ENCODE measurements at places on chromosomes 16 and 17.

- no peak for DNase-seq
These were observed 74.0 kb downstream of the CMC2 start for GRCh38 chr16:80932708-80933095.

DNA sequence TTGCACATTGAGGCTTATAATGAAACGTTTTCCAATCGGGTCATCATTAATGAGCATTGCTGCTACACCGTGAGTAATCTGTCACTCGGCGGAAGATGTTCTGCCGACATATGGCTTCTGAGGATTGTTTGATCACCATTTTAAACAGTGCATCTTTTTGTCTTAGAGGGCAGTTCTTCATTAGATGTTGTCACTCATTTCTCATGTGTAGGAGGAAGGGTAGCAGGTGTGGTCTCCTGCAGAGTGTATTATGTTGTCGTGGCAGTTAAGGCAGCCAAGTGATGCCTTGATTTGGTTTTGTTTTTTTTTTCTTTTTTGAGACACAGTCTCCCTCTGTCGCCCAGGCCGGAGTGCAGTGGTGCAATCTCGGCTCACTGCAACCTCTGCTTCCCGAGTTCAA lies 50.5 kb downstream of the SEC14L1 start:
- DNase-seq, result no peak

GRCh38 chr17:71792966-71793365 lies 327.9 kb upstream of the SOX9 start:
- no peak for DNase-seq

DNA sequence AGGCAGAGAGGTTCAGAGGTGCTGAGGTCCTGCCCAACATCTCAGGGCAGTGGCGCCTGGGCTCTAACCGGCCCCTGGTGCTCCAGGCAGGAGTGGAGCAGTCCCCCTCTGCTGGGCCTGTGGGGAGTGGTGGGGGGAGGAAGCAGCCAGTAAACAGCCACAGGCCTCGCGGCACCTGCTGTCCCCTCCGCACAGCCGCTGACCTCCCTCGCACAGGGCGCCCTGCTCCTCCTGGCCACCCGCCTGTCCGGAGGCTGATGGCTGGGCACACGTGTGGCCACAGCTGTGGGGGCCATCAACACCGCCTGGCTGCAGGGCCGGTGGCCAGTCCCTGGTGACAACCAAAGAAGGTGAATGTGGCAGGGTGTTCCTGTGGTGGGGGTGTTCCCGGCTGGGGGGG lies 36.8 kb upstream of the PABPN1L start:
- no peak for DNase-seq

- no peak for DNase-seq
These were observed 23.8 kb downstream of the TEX14 start for GRCh38 chr17:58667934-58668597.

- no peak for DNase-seq
These were observed 124.3 kb upstream of the MED13 start for GRCh38 chr17:62189377-62189776.

- no peak for DNase-seq
These were observed 27.2 kb upstream of the IL17C start for GRCh38 chr16:88610909-88611812.

DNA sequence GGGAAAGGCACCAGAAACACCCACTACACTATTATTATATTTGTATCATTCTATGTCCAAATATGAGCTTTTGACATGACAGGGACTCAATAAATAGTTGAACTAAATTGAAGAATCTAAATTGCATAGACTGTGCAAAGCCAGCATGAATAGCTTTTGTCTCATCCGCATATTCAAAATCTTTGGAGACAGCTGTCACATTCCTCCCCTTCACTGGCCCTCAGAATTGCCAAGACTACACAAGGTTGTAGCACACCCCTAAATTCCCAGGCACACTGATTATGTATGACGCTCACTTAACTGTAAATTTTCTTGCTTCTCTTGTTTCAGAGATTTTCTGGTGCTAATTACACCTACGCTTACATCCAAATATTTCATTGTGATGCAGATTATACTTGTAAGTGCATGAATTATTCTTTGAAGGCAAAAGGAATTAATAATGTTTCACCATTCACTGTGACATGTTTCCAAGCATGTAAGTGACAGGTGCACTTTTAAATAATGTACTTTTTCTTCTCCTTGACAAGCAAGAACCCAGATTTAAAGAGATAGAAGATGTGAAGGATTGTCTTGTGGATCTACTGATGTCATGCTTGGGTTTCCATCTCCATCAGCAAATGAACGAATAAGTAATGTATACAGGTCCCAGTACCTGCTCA lies 47.5 kb downstream of the CA10 start:
- no peak for DNase-seq

GRCh38 chr16:80986557-80986956 lies 20.1 kb downstream of the CMC2 start:
- no peak for DNase-seq

DNA sequence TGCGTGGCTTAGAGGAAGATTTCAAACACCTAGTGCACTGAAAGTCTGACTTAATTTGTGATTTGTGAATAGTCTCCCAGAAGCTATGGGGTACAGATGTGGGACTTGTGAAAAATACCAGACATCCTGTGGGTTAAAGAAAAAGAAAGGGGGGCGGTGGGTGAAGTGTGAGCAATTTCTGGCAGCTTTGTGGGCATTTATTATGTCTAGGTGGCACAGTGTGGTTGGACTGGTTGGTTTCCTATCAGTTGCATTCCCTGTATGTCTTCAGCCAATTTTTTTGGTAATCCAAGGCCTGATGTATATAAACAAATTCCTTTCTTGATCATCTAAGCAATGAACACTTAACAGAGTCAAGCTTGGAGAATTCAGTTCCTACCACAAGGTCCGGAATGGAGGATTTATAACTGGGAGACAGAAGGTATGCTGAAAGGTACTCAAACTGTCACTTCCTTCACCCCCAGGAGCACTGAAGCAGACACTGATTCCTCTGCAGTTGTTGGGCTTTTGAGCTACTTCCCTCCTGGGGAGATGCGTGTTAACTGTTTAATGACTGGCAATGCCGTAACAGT lies 211.6 kb downstream of the WWOX start:
- no peak for DNase-seq

GRCh38 chr17:40480501-40481003 lies 20.9 kb downstream of the TNS4 start:
- peak; percentile 78 for DNase-seq

DNA sequence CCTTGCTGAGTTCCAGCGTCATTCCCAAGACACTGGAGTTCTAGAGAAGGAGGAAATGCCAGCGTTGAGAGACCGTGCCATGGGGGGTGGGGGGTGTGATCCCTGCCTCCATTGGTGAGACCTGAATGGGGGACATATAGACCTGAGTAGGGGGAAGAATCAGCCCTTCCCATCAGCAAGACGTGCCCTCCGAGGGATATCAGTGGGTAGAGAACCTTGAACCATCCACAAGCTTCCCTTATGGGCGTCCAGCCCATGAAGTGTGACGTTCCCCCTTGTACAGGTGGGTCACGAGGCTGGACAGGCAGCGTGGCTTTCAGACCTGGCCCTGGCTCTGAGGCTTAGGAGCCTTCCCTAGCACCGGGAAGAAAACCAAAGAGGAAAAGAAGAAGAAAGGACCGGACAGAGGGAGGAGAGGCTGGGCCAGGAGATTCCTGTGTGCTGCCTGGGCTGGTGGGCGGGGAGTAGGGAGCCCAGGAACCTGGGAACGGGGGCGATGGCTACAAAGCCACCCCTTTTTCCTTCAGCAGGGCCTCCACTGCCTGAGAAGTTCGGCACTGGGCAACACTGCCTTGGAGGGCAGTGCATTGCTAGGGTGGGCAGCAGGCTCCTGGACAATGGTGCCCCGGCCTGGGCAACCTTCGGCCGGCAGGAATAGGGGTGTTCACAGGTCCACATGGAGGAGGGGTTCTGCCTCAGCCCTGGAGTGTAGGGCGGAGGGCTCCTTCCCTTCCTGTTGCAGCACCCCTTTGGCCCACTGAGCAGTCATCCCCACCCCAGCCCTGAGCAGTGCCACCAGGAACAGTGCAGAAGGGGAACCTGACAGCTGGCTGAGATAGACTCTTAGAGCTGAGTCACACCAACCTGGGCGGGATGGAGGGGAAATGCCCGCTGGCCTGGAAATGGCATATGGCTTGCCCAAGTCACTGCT lies 7.2 kb downstream of the RAB11FIP4 start:
- no peak for DNase-seq

DNA sequence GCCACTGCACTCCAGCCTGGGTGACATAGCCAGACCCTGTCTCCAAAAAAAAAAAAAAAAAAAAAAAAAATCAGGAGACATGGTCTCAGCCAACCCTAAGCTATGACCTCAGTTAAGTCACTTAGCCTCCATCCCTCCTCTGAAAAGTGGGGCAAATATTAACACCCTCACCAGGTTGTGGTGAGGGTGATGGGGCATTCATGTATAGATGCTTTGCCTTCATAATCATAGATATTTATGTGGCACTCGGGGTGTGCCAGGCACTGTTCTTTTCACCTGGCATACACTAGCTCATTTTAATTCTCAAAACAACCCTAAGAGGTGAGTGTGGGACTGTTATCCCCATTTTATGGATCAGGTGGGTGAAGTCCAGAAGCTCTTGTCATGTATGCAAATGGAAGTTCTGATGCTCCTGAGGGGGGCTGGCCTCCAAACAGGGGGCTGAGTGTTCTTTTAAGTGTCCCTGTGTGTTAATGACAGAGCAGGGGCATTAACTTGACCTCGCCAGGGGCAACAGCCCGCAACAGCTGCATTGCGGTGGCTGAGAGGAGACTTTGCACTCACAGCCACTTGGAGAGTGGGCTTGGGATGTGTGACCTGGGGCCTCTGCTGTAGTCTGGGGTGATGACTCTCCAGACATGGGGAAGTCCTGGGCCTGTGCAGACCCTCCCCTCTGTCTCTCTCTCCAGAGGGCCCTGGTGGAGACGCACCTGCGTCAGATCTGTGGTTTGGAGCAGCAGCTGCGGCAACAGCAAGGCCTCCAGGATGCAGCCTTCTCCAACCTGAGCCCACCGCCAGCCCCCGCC lies 4.1 kb downstream of the TBKBP1 start:
- DNase-seq, result no peak

DNA sequence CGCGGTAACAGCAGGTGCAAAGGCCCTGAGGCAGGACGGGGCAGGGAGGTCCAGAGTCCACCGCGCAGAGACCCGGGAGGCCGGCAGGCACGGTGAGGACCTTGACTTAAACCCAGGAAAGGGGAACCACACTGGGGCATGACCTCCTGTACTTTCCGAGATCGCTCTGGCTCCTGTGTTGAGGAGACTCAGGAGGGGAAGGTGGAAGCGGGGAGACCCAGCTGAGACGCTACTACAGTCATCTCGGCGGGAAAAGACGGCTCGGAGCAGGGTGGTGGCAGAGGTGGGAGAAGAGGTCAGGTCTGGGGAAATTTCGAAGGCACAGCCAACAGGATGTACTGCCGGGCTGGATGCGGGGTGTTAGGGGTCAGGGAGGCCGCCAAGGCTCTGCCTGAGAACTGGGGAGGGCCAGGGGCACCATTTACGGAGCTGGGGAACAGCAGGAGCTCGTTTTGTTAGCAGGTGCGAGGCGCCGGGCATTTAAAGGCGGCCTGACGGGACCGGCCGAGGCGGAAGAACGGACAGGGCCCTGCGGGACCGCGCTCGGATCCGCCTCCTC lies 22.3 kb downstream of the NPTX1 start:
- no peak for DNase-seq

DNA sequence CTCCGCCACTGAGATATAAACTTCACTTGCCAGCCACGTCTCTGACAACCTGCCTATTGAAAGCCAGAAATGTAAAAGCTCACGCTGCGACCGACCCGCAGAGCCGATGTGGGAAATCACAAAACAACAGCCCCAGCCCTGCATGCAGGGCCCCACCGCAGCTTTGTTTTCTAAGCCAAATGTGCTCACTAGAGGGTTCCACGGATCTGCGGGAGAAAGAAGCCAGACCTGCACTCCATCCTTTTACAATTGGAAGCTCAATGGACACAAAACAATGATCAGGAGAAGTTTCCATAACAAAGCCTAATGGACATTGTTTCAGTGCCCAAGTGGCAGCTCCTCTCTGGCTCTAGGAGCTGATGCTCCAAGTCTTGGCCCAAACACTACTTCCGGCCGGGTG lies 33.1 kb downstream of the WIPI1 start:
- no peak for DNase-seq

GRCh38 chr16:50688867-50689266 lies 4.5 kb upstream of the NOD2 start:
- DNase-seq, result no peak

- DNase-seq, result no peak
These were observed 112.4 kb upstream of the NOL11 start for GRCh38 chr17:67605256-67605912.

- no peak for DNase-seq
These were observed 10.6 kb downstream of the MSI2 start for GRCh38 chr17:57266902-57267311.

DNA sequence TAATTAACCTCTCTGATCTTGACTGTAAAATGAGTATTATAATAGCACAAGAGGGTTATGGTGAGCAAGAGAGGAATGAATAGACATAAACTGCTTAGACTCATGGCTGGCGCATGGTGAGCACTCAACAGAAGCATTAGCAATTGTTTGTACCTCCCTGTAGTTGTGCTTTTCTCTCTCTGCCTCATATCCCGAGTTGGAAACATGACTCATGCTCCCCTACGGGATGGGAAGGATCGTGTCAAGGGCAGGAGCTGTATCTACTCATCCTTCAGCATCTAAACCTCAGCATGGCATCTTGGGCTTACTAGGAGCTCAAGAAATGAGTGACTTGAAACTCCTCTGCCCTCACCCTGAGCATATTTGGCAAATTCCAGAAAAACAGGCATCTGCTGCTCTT lies 299.6 kb downstream of the MAP2K4 start:
- DNase-seq, result no peak

DNA sequence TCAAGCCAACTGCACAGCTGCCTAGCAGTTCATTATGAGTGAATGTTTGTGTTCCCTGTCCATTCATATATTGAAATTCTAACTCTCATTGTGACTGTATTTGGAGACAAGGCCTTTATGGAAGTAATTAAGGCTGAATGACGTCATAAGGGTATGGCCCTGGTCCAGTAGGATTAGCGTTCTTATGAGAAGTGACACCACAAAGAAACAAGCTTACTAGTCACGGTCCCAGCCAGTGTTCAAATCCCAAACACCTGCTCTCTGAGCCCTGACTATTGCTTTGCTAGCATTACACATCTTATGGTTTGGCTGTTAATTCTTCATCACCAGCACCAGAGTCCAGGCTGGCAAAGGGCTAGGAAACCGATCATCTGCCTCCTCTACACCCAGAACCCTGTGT lies 2.2 kb downstream of the ZNF668 start:
- DNase-seq, result no peak

GRCh38 chr16:67397036-67397801 lies 3.9 kb upstream of the TPPP3 start:
- DNase-seq, result no peak

- DNase-seq, result no peak
These were observed 183.2 kb downstream of the GSG1L start for GRCh38 chr16:27880287-27880686.

GRCh38 chr16:13999895-14000425 lies 71.2 kb upstream of the MRTFB start:
- DNase-seq, result no peak

DNA sequence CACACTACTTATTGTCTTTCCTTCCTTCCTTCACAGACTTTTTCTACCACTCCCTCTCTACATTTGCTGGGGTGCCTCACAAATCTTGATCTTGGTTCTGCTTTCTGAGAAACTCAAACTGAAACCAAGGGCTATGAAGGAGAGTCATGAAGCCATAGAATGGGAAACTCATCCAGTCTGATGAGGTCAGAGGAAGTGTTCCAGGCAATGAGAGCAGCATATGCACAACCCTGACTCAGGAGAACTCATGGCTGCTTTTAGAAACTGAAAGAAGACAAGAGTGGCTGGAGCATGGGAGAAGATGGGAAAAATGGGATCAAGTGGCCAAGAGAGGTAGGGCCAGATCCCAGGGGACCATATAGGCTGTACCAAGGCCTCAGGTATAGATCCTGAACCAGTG lies 130.0 kb upstream of the TOX3 start:
- DNase-seq, result no peak
